ENCODE measurements at places on chromosomes 13 and 19. TPM values are rescaled to one million over a fixed set of nuclear protein-coding genes. Genes with fewer than 3 reads are reported as not detected.
A peak's percentile ranks its signal among the peaks of the same experiment; 100 is the strongest.

The DMPK gene
- 237 TPM for total RNA-seq

DNA sequence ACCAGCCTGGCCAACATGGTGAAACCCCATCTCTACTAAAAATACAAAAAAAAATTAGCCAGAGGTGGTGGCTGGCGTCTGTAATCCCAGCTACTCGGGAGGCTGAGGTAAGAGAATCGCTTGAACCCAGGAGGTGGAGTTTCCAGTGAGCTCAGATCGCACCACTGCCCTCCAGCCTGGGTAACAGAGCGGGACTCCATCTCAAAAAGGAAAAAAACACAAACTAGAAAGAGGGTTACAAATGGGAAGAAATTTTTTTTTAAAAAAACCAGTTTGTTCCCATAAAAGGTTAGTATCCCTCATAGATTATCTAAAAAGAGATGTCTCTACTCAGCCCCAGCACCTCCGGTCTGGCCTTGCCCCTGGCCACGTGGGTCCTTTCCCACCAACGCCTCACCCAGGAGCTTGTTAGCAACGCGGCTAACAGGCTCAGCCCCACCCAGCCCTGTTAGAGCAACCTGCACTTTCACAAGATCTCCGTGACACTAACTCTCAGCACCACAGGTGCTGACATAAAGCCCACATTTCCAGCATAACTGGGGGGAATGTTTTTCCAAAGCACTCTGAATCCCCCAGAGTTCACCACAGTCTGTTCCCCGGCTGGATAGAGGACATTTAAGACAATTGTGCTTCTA is 4.3 kb downstream of the DMKN start:
- no peak overlapping the region for H3K4me3 ChIP-seq
- H3K27me3 ChIP-seq, result peaks cover 60% of the 10 kb centered on the region
- H3K4me1 ChIP-seq, result peaks cover 19% of the 10 kb centered on the region
- peak; percentile 71 for DNase-seq
- no peaks in the 10 kb centered on the region for H3K36me3 ChIP-seq

DNA sequence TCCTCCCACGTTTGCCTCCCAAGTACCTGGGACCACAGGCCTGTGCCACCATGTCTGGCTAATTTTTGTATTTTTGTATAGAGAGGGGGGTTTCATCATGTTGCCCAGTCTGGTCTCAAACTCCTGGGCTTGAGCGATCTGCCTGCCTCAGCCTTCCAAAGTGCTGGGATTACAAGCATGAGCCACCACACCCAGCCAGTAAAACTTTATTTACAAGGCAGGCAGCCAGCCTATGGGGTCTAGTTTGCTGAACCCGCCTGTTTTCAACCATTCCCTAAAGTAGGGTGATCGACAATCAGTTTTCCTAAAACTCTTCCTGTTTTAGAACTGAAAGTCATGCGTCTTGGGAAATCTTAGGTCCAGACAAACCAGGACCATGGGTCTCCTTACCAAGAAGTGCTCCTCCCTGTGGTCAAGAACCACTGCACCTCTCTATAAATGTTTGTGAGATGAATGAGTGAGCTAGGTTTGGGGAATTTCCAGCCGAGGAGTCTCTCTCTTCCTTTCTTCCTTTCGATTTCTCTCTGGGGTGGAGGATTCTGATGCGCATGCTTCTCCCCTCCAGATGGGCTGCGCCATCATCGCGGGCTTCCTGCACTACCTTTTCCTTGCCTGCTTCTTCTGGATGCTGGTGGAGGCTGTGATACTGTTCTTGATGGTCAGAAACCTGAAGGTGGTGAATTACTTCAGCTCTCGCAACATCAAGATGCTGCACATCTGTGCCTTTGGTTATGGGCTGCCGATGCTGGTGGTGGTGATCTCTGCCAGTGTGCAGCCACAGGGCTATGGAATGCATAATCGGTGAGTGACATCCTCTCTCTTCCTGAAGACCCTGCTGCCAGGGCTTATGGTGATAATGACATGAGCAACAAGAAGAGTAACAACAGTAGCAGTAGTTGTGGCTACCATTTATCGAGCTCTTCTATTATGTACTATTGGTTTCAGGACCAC is 38.7 kb downstream of the ADGRE1 start:
- no peaks in the 10 kb centered on the region for H3K36me3 ChIP-seq
- no peak for DNase-seq
- H3K4me1 ChIP-seq, result no peaks in the 10 kb centered on the region
- no peak overlapping the region for H3K4me3 ChIP-seq

- H3K27ac ChIP-seq, result no peak overlapping the region
- no peaks in the 10 kb centered on the region for H3K4me1 ChIP-seq
- H3K4me3 ChIP-seq, result no peak overlapping the region
These were observed 32.8 kb downstream of the COG6 start for GRCh38 chr13:39688278-39688677.

GRCh38 chr19:38386300-38386970 is 1.4 kb downstream of the GGN start:
- no peak for DNase-seq
- no peak overlapping the region for H3K27ac ChIP-seq
- no peaks in the 10 kb centered on the region for H3K36me3 ChIP-seq
- peaks cover 52% of the 10 kb centered on the region for H3K27me3 ChIP-seq
- peak overlapping the region; percentile 54 for H3K4me3 ChIP-seq

DNA sequence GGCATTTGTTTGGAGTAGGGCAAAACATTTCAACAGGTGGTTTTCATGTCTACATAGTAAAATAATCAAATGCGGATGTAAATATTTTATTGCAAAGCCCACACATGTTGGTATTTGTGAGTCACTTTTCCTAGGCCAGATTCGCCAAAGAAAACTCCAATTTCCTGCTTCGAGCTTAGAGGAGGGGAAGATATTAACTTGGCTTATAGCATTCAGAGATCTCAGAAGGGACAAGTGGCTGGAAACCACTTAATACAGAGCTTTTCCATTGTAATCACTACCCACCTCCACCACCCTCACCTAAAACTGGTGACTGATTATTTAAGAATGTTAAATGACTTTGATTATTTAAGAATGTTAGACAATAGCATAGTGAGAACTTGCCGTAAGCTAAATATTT is 530.6 kb upstream of the SPRY2 start:
- no peak for DNase-seq
- no peak overlapping the region for H3K27ac ChIP-seq
- H3K27me3 ChIP-seq, result no peaks in the 10 kb centered on the region
- no peaks in the 10 kb centered on the region for H3K4me1 ChIP-seq
- no peaks in the 10 kb centered on the region for H3K36me3 ChIP-seq

GRCh38 chr19:42529248-42529764 is 1.0 kb upstream of the CEACAM1 start:
- H3K27ac ChIP-seq, result peak overlapping the region; percentile 84
- peaks cover 7% of the 10 kb centered on the region for H3K4me1 ChIP-seq
- no peaks in the 10 kb centered on the region for H3K27me3 ChIP-seq
- H3K4me3 ChIP-seq, result peak overlapping the region; percentile 21
- peak; percentile 83 for DNase-seq

DNA sequence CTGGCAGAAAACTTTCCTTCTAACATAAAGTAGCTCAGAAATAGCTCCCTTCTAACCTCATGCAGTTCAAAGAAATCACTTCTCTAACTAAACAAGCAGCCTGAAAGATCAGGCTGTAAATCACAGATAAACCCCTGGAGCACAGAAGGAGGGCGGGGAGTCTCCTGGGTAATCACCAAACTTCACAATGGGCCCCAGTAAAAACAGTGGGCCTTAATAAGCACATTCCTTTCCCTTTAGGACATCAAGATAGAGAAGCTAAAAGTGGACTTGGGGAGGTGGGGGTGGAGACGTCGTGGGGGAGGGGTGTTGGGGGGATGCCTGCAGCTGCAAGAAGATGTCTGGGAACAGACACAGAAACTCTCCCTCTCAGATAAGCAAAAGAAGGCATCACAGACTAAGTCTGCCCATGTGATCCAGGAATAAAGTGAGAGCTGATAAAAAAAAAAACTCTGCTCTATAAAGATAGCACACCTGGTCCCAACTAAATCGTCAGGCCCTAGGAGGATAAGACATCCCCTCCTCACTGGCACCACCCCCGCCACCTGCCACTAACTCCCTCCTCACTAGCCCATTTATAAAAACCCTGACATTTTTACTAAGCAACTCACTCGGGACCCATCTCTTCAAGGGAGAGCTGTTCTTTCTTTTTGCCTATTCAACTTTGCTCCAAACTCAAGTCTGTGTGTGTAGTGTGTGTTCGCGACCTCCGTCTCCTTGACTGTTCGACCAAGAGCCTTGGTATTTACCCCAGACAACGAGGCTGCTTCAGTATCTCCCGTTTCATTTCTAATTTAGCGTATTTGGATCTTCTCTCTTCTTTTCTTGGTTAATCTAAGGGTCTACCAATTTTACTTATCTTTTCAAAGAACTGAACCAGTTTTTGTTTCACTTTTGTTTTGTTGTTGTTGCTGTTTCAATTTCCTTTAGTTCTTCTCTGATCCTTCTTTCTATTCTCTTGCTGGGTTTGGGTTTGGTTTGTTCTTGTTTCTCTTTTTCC is 31.7 kb downstream of the DNAJC15 start:
- peak overlapping the region; percentile 96 for H3K27ac ChIP-seq
- H3K4me1 ChIP-seq, result peaks cover 63% of the 10 kb centered on the region
- H3K4me3 ChIP-seq, result peak overlapping the region; percentile 40
- no peaks in the 10 kb centered on the region for H3K27me3 ChIP-seq
- no peak for DNase-seq
- H3K36me3 ChIP-seq, result no peaks in the 10 kb centered on the region

The ZFR2 gene
- total RNA-seq, result not detected

DNA sequence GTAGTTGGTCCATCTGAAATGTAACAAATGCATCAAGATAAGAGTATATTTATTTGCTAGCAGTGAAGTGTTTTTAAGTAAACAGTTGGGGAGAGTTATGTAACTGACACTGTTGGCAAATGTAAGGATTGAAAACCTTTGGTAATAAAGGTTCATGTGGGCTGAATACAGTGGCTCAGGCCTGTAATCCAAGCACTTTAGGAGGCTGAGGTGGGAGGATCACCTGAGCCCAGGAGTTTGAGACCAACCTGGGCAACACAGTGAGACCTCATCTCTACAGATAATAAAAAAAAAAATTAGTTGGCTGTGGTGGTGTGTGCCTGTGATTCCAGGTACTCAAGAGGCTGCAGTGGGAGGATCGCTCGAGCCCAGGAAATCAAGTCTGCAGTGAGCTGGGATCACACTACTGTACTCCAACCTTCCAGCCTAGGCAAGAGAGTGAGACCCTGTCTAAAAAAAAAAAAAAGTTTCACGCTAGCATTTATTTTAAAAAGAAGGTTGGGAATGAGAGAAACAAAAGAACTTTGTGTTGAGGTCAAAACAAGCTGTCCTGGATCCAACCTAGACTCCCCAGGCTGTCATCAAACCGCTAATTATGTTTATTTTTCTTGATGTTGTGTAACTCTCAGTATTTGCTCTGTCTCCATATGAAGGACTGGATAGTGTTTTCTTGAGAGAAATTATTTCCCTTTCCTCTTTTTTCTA is 20.7 kb downstream of the SETDB2 start:
- H3K4me1 ChIP-seq, result no peaks in the 10 kb centered on the region
- H3K27me3 ChIP-seq, result no peaks in the 10 kb centered on the region
- no peak for DNase-seq
- no peak overlapping the region for H3K4me3 ChIP-seq
- H3K27ac ChIP-seq, result no peak overlapping the region

- H3K4me3 ChIP-seq, result no peak overlapping the region
- H3K36me3 ChIP-seq, result no peaks in the 10 kb centered on the region
- DNase-seq, result no peak
- no peaks in the 10 kb centered on the region for H3K27me3 ChIP-seq
These were observed 88.1 kb downstream of the TSHZ3 start for GRCh38 chr19:31261019-31261602.

- peak overlapping the region; percentile 96 for H3K4me3 ChIP-seq
- no peaks in the 10 kb centered on the region for H3K36me3 ChIP-seq
- peaks cover 23% of the 10 kb centered on the region for H3K4me1 ChIP-seq
- peak; percentile 87 for DNase-seq
These were observed 1.5 kb downstream of the KMT5C start for GRCh38 chr19:55341171-55341588.

The ADGRE2 gene
- 3.3 TPM for total RNA-seq

The TMC4 gene
- 174 TPM for total RNA-seq

GRCh38 chr19:50329146-50329925 is at the start of gene KCNC3:
Gene KCNC3 (minus strand): TSS chr19:50329377. CDS start chr19:50329082, 295 bp downstream.
- H3K27ac ChIP-seq, result peak within 1 kb of the TSS; percentile 27
- peak within 1 kb of the TSS; percentile 30 for H3K4me3 ChIP-seq
- H3K4me1 ChIP-seq, result peaks cover 57% of the 10 kb centered on the region
- peaks cover 72% of the 10 kb centered on the region for H3K27me3 ChIP-seq

The ZNF17 gene
- total RNA-seq, result 14.3 TPM

The NLRP7 gene
- total RNA-seq, result not detected
